ENCODE measurements at places on chromosomes 5 and 9.

DNA sequence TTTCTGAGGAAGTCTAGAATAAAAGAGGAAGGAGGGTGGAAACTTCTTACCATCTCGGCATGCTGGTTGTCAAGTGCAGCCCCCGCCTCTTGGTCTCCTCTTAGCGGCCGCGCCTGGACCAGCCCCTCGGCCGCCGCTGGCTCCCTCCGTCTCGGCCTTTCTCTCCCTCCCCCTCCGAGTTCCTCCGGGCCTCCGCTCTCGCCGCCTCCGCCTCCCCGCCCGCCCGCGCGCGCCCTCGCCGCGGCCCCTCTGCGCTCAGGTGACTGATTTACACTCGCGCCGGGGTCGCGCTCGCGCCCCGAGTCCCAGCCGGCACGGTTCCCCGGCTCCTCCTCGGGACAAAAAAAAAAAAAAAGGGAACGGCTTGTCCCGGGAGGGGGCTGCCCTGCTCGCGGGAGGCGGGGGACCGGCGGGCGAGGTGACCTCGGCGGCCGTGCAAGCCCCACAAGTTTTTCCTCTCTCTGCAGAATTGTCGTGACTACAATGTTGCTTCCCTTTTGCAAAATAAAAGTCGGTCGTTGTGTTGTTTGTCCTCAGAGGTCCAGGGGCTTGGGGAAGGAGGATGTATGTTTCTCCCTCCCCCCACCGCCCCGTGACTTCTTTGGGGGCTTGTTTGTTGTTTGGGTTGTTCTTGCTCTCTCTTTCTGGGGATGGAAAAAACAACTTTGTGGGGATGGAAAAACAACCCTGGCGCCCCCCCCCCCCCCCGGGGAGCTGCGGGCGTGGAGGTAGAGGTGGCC, at the start of gene BNC2:
BNC2 (minus strand) TSS at position 75 of the 740 bp plus-strand sequence; CDS start at position 53, 22 bp downstream.
- peak within 1 kb of the TSS; percentile 59 for H3K27ac ChIP-seq
- no peaks in the 10 kb centered on the region for H3K36me3 ChIP-seq
- peaks cover 16% of the 10 kb centered on the region for H3K4me1 ChIP-seq

GRCh38 chr9:96603305-96604003, 16.2 kb downstream of the CDC14B start:
- no peak overlapping the region for H3K27ac ChIP-seq
- H3K36me3 ChIP-seq, result no peaks in the 10 kb centered on the region

DNA sequence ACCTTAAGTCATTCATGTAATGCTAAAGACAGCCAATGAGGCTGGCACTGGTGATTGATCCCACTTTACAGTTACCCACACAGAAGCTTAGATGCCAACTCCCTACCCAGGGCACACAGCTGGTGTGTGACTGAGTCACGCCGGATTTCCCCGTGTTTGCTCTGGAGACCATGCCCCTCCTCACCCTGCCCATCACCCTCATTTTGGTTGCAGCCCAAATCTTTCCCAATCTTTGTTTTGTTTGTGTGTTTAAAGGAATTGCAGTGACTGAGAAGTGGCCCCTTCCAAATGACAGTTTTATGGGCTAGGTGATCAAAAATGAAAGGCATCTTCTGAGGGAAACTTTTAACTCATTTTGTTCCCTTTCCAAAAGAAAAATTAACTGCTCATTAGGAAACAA, 10.9 kb downstream of the FBXL7 start:
- H3K4me1 ChIP-seq, result no peaks in the 10 kb centered on the region
- H3K4me3 ChIP-seq, result no peak overlapping the region
- no peaks in the 10 kb centered on the region for H3K36me3 ChIP-seq
- no peak for DNase-seq
- no peaks in the 10 kb centered on the region for H3K27me3 ChIP-seq
- no peak overlapping the region for H3K27ac ChIP-seq

GRCh38 chr5:43362725-43363435, 49.3 kb downstream of the CCL28 start:
- no peak overlapping the region for H3K4me3 ChIP-seq
- no peak overlapping the region for H3K27ac ChIP-seq
- no peaks in the 10 kb centered on the region for H3K36me3 ChIP-seq
- H3K4me1 ChIP-seq, result no peaks in the 10 kb centered on the region
- H3K27me3 ChIP-seq, result no peaks in the 10 kb centered on the region

- H3K27me3 ChIP-seq, result no peaks in the 10 kb centered on the region
- no peaks in the 10 kb centered on the region for H3K36me3 ChIP-seq
- H3K4me1 ChIP-seq, result no peaks in the 10 kb centered on the region
- no peak overlapping the region for H3K27ac ChIP-seq
Measured at GRCh38 chr9:86279839-86280238, 2.5 kb downstream of the ISCA1 start.

- DNase-seq, result no peak
- H3K27ac ChIP-seq, result no peak within 1 kb of the TSS
- no peak within 1 kb of the TSS for H3K4me3 ChIP-seq
- H3K27me3 ChIP-seq, result no peaks in the 10 kb centered on the region
- H3K4me1 ChIP-seq, result no peaks in the 10 kb centered on the region
Measured at GRCh38 chr5:177995691-177996595, at the start of gene PROP1. Gene PROP1 (minus strand): TSS chr5:177996242. CDS start chr5:177995933, 309 bp downstream.

DNA sequence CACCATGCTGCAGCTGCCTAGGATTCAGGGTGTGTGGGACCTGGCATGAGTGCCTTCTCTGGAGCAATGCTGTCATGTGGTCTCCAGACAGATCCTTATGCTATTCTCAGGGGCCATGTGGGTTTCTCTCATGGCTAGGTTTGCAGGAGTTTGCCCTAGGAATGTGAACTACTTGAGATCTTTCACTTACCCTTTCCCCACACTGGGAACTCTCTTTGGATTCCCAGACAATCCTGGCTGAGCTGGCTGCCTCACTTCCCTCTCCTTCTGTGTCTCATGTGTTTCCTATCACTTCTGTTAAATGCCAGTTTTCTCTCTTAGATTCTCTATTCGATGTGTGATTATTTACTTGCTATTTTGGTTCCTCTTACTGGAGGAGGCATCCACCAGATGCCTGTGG, 270.2 kb upstream of the RASA1 start:
- DNase-seq, result no peak
- H3K4me3 ChIP-seq, result no peak overlapping the region
- no peaks in the 10 kb centered on the region for H3K4me1 ChIP-seq
- no peak overlapping the region for H3K27ac ChIP-seq
- no peaks in the 10 kb centered on the region for H3K36me3 ChIP-seq

GRCh38 chr5:77266291-77266690, 55.8 kb downstream of the PDE8B start:
- H3K4me1 ChIP-seq, result no peaks in the 10 kb centered on the region
- H3K36me3 ChIP-seq, result no peaks in the 10 kb centered on the region
- H3K27me3 ChIP-seq, result no peaks in the 10 kb centered on the region

- no peak for DNase-seq
- H3K27me3 ChIP-seq, result no peaks in the 10 kb centered on the region
- no peak overlapping the region for H3K4me3 ChIP-seq
- no peaks in the 10 kb centered on the region for H3K36me3 ChIP-seq
- H3K4me1 ChIP-seq, result no peaks in the 10 kb centered on the region
- no peak overlapping the region for H3K27ac ChIP-seq
Measured at GRCh38 chr5:169691471-169691870, 54.4 kb downstream of the DOCK2 start.

- H3K4me1 ChIP-seq, result peaks cover 26% of the 10 kb centered on the region
- peak overlapping the region; percentile 58 for H3K4me3 ChIP-seq
- peaks cover 56% of the 10 kb centered on the region for H3K27me3 ChIP-seq
- peak overlapping the region; percentile 82 for H3K27ac ChIP-seq
Measured at GRCh38 chr5:38556088-38556598, 303 bp downstream of the LIFR start.

DNA sequence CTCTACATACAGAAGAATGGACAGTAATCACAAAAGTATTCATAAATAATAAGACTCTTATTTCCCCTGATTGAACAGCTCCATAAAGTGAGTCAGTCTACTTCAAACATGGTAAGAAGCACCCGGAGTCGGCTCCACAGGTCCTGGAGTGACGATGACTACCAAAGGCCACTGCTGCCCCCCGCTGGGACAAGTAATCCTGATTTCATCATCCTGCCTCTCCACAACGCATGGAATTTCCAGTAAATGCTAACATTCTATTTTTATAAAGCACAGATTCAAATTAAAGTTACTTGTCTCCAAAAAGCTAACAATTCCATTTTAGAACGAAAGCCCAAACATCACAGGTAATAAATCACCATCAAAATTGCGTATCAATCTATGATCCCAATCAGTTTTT, 16.2 kb downstream of the ATPSCKMT start:
- H3K36me3 ChIP-seq, result peaks cover 75% of the 10 kb centered on the region
- H3K4me3 ChIP-seq, result no peak overlapping the region
- H3K4me1 ChIP-seq, result no peaks in the 10 kb centered on the region
- no peaks in the 10 kb centered on the region for H3K27me3 ChIP-seq
- H3K27ac ChIP-seq, result no peak overlapping the region

GRCh38 chr5:119395080-119395836, 39.4 kb downstream of the TNFAIP8 start:
- no peaks in the 10 kb centered on the region for H3K36me3 ChIP-seq

DNA sequence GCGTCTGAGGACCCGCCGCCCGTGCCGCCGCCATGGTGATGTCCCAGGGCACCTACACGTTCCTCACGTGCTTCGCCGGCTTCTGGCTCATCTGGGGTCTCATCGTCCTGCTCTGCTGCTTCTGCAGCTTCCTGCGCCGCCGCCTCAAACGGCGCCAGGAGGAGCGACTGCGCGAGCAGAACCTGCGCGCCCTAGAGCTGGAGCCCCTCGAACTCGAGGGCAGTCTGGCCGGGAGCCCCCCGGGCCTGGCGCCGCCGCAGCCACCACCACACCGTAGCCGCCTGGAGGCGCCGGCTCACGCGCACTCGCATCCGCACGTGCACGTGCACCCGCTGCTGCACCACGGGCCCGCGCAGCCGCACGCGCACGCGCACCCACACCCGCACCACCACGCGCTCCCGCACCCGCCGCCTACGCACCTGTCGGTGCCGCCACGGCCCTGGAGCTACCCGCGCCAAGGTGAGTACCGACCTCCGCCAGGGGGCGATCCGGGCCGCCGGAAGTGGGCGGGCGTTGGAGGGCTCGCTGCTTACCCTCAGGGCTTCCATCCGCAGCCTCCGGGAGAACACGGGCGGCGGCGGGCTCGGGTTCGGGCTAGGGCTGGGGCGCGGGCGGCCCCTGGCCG, 8.5 kb downstream of the PRR7 start:
- peak overlapping the region; percentile 43 for H3K4me3 ChIP-seq
- DNase-seq, result peak; percentile 84
- H3K4me1 ChIP-seq, result peaks cover 8% of the 10 kb centered on the region
- peak overlapping the region; percentile 80 for H3K27ac ChIP-seq
- peaks cover 42% of the 10 kb centered on the region for H3K27me3 ChIP-seq

DNA sequence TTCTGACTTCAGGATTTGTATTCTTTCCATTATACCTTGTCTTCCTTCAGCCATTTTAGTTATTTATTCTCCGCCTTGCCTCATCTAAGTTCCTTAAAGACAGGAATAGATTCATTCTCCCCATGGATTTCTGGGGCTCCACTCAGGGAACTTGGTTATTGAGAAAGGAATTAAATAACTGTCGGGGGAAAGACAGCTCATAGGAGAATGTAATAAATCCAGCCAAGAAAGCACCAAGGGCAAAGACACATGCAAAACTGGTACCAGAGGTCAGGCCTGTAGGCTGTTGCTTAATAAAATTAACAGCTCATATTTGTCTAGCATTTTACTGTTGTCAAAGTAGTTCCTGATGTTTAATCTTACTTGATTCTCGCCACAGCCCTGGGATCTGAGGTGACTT, 357.2 kb downstream of the TMEM38B start:
- no peak overlapping the region for H3K4me3 ChIP-seq
- no peaks in the 10 kb centered on the region for H3K27me3 ChIP-seq
- no peaks in the 10 kb centered on the region for H3K4me1 ChIP-seq
- H3K27ac ChIP-seq, result no peak overlapping the region

DNA sequence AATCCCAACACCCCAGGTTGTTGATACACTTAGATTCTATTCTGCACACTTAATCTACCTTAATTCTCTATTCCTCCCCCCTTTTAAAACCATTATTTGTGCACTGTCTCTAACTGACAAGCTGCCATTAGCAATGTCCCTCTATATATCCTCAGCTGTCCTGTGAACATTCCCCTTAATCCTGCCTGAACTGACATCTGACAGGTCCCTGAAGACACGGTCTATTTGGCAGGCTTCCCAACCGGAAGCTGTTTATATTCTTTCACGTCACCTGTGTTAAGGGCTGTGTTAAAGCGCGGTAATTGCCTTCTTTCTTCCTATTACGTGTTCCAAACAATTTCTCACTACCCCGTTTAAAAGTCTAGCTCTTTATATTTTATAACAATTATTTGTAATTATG, 277.3 kb downstream of the CDH9 start:
- no peaks in the 10 kb centered on the region for H3K4me1 ChIP-seq
- no peak for DNase-seq
- H3K4me3 ChIP-seq, result no peak overlapping the region
- no peak overlapping the region for H3K27ac ChIP-seq
- no peaks in the 10 kb centered on the region for H3K27me3 ChIP-seq

DNA sequence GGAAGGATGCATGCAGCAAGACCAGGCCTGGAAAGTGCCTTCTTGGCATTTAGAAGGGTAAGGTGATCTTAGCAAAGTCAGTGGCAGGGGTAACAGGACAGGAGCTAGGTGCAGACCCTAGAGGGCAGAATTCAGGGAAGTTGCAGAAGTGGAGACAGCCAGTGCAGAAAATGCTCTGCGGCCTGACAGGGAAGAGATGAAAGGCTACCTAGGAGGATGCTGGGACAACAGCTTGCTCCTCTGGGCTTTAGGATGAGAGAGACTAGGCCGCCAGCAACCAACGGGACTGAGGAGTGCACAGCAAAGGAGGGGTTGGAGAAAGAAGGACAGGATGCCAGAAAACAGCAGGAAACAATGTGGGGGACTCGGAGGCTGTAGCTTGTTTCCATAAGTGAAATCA, 219.9 kb downstream of the FSTL4 start:
- H3K36me3 ChIP-seq, result no peaks in the 10 kb centered on the region
- H3K27me3 ChIP-seq, result no peaks in the 10 kb centered on the region
- H3K4me1 ChIP-seq, result no peaks in the 10 kb centered on the region
- DNase-seq, result no peak

DNA sequence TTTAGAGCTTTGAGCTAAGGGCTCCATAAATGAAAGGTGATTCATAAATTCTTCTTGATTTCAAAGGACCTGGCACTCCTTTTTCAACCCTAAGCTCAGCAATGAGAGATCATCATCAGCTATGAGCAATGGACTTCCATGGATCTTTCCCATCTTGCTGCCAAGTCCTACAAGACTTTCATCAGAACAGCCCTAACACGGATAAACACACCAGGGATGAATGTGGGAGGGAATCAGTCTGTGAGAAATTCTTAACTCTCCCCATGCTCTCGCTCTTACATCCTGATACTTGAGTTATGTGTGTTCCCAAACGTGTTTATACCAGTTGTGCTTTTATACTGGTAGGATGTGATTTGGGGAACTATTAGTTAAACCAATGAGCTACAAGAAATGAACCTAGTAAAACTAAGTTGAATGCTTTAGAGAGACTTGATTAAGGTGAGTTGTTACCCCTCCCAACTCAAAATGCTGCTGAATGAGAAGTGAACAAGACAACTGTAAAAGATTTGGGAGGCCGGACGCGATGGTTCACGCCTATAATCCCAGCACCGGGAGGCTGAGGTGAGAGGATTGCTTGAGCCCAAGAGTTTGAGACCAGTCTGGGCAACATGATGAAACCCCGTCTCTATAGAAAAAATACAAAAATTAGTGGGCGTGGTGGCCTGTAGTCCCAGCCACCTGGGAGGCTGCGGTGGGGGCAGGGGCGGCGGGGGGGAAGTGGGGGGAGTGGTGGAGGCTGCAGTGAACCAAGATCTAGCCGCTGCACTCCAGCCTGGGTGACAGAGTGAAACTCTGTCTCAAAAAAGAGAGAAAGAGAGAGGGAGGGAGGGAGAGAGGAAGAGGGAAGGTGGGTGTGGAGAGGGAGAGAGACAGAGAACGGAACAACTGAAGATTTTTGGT, 5.2 kb upstream of the RPL26L1 start:
- no peak for DNase-seq
- H3K36me3 ChIP-seq, result no peaks in the 10 kb centered on the region
- H3K27me3 ChIP-seq, result no peaks in the 10 kb centered on the region
- H3K4me1 ChIP-seq, result no peaks in the 10 kb centered on the region
- no peak overlapping the region for H3K4me3 ChIP-seq

GRCh38 chr9:34646211-34647083, at the start of gene GALT:
Gene GALT (plus strand): TSS chr9:34646675. CDS start chr9:34646705, 30 bp downstream.
- peaks cover 29% of the 10 kb centered on the region for H3K4me1 ChIP-seq
- H3K27ac ChIP-seq, result peak within 1 kb of the TSS; percentile 87
- DNase-seq, result peak; percentile 99
- H3K4me3 ChIP-seq, result peak within 1 kb of the TSS; percentile 81

All from left lung (tissue), 14 donors.